ENCODE measurements at places on chromosomes 3 and 15.

- DNase-seq, result peak; percentile 86
Observed at GRCh38 chr15:40340740-40341400, at the start of gene CCDC9B. Gene CCDC9B (minus strand): TSS chr15:40340939. CDS start chr15:40340819, 120 bp downstream.

DNA sequence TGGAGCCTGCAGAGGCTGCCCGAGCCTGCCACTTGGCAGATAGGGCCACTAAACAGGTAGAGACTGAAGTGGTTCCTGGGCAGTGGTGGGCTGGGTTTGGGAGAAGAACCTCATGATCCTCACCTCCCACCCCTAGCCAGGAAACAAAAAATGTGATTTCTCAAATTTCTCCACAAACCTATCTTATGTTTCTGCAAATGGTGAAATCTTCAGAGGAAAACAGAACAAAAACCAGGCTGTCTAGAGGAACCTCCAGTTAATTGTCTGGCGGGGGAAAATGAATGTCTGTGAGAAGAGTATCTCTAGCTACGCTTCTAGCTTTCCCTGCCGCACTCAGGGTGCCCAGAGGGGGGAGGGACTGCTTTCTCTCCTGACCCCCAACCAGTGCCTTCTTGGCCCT, 55.9 kb downstream of the TRA2B start:
- DNase-seq, result no peak

- no peak for DNase-seq
Observed at GRCh38 chr15:40322531-40323238, 807 bp upstream of the INAFM2 start.

- DNase-seq, result no peak
Observed at GRCh38 chr3:123044981-123045763, 17.6 kb upstream of the SEMA5B start.

DNA sequence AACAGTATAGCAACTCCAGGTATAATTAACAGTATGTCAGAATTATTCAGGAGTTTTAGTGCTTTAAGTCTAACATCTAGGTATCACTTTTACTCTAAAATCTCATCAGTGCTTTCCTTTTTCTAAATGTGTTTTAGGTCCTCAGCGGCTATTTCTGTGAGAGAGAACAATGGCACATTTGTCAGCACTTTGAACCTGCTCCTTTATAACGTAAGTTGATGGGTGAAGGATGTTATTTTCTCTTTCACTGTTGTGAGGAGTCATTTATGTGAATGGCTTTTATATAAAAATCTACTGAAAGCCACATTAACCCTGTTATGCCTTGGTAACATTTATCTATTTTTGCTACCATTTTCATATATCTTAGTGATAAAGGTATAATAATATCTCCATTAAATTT, 22.8 kb downstream of the ZPLD1 start:
- DNase-seq, result no peak
